ENCODE measurements at places on chromosomes 3 and 15.

DNA sequence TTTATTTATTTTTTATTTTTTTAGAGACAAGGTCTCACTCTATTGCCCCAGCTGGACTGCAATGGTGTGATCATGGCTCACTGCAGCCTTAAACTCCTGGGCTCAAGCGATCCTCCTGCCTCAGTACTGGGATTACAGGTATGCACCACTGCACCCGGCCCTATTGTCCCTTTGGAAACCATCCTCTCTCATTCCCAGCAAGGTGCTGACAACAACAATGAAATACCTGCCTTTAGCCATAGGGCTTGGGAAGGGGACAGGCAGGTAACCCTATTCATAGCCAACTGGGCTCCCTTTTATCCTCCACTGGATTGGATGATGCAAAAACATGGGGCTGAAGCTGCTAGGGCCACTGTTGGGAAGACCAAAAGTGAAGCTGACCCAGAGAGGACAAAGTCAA is 43.1 kb downstream of the SCAP start:
- DNase-seq = no peak

GRCh38 chr15:38885001-38885400 is 320.4 kb upstream of the RASGRP1 start:
- no peak for DNase-seq

DNA sequence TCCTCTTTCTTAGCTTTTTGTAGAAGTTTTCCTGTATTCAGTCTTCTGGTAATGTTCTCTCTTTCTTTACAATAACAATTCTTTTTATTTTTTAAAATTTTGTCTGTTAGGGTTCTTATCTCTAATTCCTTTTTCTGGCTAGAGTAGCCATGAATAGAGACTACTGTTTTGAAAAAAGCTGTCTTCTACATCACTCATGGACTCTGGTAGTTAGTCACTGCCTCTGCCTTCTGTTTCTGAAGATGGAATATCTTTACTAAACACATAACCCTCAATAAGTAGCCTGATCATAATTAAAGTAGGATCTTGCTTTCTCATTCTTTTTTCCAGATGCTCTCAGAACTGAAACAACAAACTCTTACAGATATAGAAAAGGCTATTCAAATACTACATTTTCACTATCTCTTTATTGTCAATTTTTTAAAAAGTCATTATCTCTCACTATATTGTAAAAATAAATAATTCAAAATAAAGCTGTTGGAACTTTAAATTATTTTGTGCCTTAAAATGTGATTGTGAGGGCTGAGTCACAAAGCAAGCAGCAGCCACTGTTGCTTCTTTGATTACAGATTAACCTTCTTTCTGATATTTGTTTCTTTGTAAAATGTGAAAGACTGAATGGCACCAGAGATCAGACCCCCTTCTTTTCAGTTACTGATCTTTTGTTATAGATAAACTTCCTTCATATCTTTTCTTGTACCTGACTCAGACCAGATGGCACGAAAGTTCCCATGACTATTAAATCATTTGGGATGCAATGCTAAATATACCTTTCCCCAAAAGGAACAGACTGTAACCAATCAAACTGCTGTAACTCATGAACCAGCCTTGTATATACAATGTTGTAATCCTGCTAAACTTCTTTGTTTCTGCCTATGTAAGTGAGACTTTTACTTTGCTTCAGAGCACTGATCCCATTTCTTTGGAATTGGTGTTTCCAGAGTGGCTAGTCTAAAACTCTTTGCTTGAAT is 1159.5 kb downstream of the IGSF11 start:
- no peak for DNase-seq

- no peak for DNase-seq
These were observed 35.6 kb downstream of the UBR1 start for GRCh38 chr15:43070249-43070648.

- no peak for DNase-seq
These were observed 47.5 kb downstream of the ALDH1L1 start for GRCh38 chr3:126132751-126133511.

GRCh38 chr15:98134905-98135304 is 174.4 kb downstream of the ARRDC4 start:
- DNase-seq = no peak
